ENCODE measurements at places on chromosomes 3 and 15. TPM values are rescaled to one million over a fixed set of nuclear protein-coding genes. Genes with fewer than 3 reads are reported as not detected.
A peak's percentile ranks its signal among the peaks of the same experiment; 100 is the strongest.

DNA sequence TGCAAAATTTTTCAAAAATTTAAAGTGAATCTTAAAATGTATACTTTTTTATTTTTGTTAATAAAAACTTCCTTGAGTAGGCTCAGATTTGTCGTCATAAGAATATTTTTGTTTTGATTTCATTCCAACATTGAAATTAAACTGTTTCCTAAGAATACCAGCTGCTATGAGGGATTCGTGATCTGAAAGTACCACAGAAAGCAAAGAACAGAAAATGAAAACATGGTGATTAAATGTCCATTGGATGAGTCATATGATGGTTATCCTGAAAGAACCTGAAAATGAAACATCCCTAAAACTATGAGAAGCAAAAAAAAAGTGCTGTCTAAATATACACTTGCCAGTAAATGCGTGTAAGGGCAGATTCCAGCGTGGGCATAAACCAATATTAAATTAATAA, 143.8 kb downstream of the GMNC start:
- DNase-seq = peak; percentile 89
- H3K27me3 ChIP-seq = no peaks in the 10 kb centered on the region
- H3K4me1 ChIP-seq = peaks cover 10% of the 10 kb centered on the region
- H3K27ac ChIP-seq = peak overlapping the region; percentile 75
- H3K36me3 ChIP-seq = no peaks in the 10 kb centered on the region

- H3K27me3 ChIP-seq = no peaks in the 10 kb centered on the region
- H3K27ac ChIP-seq = no peak overlapping the region
- DNase-seq = no peak
- no peaks in the 10 kb centered on the region for H3K36me3 ChIP-seq
- H3K4me1 ChIP-seq = peaks cover 2% of the 10 kb centered on the region
These were observed 921 bp downstream of the FBXL2 start for GRCh38 chr3:33278163-33278562.

- no peak for DNase-seq
- no peaks in the 10 kb centered on the region for H3K36me3 ChIP-seq
- no peaks in the 10 kb centered on the region for H3K4me1 ChIP-seq
- no peak overlapping the region for H3K27ac ChIP-seq
These were observed 312.1 kb upstream of the CHRM5 start for GRCh38 chr15:33656168-33656567.

- H3K36me3 ChIP-seq = no peaks in the 10 kb centered on the region
- no peaks in the 10 kb centered on the region for H3K4me1 ChIP-seq
- H3K27ac ChIP-seq = no peak overlapping the region
- DNase-seq = peak; percentile 32
- H3K4me3 ChIP-seq = no peak overlapping the region
These were observed 5.4 kb upstream of the SENP7 start for GRCh38 chr3:101518421-101518871.

DNA sequence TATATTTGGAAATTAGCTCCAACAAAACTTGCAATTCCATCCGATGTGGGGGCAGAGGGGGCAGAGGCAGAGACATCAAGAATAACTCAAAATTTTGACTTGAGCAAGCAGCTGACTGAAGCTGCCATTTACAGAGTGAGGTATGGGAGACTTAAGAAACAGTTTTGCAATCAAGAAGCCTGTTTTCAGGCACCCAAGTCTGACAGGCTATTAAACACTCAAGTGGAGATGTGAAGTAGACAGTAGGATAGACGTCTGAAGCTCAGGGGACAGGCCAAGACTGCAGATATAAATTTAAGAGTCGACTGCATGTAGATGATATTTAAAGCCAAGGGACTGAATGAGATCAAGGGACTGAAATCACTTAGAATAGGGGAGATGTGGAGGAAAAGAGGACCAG, 9.9 kb upstream of the SH3BP5 start:
- no peaks in the 10 kb centered on the region for H3K4me1 ChIP-seq
- no peak overlapping the region for H3K27ac ChIP-seq
- no peak overlapping the region for H3K4me3 ChIP-seq
- no peaks in the 10 kb centered on the region for H3K36me3 ChIP-seq
- peaks cover 21% of the 10 kb centered on the region for H3K27me3 ChIP-seq
- no peak for DNase-seq

- no peak overlapping the region for H3K27ac ChIP-seq
- no peaks in the 10 kb centered on the region for H3K36me3 ChIP-seq
- no peak for DNase-seq
- no peak overlapping the region for H3K4me3 ChIP-seq
- H3K4me1 ChIP-seq = peaks cover 7% of the 10 kb centered on the region
These were observed 1027.7 kb upstream of the NR2F2 start for GRCh38 chr15:95302809-95303208.

DNA sequence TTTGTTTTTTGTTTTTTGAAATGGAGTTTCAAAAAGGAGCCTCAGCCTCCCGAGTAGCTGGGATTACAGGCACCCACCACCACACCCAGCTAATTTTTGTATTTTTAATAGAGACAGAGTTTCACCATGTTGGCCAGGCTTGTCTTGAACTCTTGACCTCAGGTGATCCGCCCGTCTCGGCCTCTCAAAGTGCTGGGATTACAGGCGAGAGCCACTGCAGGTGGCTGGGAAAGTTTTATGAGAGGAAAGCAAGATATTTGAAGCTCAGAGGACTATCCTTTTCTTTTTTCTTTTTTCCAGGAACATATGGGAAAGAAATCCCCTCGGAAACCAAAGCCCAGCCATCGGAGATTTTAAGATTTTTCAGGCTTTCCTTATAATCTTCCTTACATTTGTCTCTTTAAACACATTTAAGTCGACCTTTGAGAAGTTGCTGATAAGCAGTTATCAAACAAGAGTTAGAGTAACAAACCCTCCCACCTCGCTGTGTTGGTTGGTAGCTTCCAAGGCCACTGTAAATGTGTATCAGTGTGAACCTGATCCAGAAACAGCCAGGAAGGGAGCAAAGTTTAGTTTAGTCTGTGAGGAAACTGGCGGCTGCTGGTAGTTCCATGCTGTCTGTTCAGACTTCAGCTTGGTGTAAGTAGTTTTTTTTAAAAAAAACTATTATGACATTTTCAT, 34.5 kb upstream of the MAP3K13 start:
- H3K27ac ChIP-seq = no peak overlapping the region
- no peak for DNase-seq
- H3K36me3 ChIP-seq = no peaks in the 10 kb centered on the region
- no peaks in the 10 kb centered on the region for H3K4me1 ChIP-seq

DNA sequence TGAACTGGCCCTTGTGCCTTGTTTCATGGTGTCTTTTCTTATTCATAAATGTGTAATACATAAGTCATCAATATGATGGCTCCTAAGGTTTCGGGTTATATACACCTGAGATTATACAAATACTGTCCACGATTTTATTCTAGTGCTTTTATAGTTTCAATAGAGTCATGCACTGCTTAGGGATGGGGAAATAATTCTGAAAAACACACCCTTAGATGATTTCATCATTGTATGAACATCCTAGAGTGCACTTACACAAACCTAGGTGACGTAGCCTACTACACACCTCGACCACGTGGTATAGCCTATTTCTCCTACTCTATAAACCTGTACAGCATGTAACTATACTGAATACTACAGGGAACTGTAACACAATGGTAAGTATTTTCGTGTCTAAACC, 988.8 kb upstream of the NR2F2 start:
- H3K4me1 ChIP-seq = peaks cover 5% of the 10 kb centered on the region
- H3K27ac ChIP-seq = no peak overlapping the region
- H3K36me3 ChIP-seq = no peaks in the 10 kb centered on the region
- H3K4me3 ChIP-seq = no peak overlapping the region
- no peaks in the 10 kb centered on the region for H3K27me3 ChIP-seq

DNA sequence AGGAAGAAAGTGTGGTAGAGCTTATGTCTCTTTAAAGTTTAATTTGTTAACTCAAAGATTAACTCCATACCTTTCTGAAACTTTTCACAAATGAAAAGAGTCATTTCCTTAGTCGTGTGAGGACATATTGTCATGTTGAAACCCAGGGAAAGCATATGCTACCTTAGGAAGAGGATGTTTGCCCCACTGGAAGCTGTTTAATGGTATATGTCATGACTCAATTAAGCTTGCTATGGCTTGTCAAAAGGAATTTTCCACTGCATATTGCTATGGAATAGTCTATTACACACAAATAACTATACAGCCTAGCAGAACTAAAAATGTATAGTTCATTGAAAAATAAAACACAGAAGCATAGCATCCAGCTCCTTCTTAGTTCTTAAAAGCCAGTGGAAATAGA, 69.9 kb downstream of the NSUN3 start:
- H3K27ac ChIP-seq = no peak overlapping the region
- no peak overlapping the region for H3K4me3 ChIP-seq
- no peaks in the 10 kb centered on the region for H3K27me3 ChIP-seq
- DNase-seq = no peak

DNA sequence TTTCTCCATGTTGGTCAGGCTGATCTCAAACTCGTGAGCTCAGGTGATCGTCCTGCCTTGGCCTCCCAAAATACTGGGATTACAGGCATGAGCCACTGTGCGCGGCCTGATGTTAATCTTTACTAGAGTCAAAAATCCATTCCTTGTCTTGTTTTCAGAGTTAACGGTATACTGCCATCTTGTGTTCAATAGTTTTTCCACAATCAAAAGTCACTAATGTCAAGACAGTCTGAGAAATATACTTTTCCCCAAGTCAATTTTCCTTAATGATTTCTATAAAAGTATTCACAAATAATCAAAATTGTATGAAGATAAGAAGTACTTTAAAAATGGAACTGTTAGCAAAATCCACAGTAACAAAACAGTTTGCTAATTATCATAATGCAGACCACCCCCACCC, 8.5 kb downstream of the CRBN start:
- peak; percentile 42 for DNase-seq
- H3K27ac ChIP-seq = no peak overlapping the region
- no peaks in the 10 kb centered on the region for H3K4me1 ChIP-seq
- H3K36me3 ChIP-seq = peaks cover 25% of the 10 kb centered on the region
- H3K27me3 ChIP-seq = no peaks in the 10 kb centered on the region

The CDHR4 gene
- not detected for total RNA-seq

Data from IMR-90 (cell line).